ENCODE measurements at places on chromosomes 2 and 18.

- no peak for DNase-seq
These were observed 178.0 kb downstream of the HDAC4 start for GRCh38 chr2:239222706-239223309.

DNA sequence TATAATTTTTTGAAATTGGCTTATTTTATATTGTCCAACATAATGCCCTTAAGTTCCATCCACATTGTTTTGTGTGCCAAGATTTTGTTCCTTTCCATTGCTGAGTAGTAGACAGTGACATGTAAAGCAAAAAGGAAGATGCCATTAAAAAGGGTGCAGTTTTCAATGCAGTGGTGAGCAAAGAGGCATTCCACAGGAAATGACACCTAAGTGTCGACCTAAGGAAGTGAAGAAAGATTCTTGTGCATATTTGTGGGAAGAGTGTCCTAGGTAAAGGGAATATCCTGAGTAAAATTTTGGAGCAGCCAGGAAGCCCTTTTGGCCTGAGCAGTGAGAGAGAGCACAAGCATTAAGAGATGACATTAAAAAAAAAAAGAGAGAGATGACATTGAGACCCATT lies 1099.9 kb downstream of the DPP10 start:
- DNase-seq, result no peak

DNA sequence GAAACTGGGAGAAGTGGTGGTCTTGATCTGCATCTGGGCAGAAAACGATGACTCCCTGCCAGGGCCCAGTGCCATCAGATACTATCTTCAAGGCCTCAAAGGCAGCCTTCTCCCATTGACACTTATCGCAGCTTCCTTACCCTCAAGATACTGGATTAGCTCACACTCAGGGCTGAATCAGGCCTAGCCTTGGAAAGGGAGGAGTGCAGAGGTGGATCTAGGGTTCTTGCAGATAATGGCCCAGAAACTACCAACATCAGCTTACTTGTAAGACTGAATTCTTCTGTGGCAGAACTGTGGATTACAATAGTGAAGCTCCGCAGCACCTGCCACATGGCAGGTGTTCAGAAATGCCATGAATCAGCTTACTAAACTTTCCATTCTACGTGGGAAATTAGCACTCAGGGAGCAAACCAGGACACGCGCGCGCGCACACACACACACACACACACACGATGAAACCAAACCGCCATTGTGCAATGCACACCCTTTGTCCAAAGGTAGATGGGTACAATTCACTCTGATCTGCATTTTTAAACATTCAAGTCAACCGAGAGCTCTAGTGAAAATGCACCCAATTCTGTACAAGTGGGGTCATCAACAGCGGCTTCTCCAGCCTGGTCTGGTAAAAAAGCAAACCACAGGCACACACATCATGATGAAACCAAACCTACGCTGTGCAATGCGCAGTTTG lies 26.3 kb upstream of the TMEM182 start:
- no peak for DNase-seq

DNA sequence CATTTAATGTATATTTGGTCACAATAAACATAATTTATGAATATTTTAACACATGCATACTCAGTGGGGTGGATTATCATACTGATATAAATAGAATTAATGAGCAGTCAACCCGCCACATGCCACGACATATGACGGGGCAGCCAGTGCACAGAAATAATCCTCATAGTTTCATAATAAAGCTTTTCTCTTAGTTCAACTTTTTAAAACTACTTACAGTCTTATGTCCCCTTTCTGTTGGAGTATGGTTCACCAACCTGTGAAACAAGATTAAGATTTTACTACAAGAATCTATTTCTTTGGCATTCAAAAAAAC lies 75.6 kb upstream of the ETAA1 start:
- DNase-seq, result no peak

DNA sequence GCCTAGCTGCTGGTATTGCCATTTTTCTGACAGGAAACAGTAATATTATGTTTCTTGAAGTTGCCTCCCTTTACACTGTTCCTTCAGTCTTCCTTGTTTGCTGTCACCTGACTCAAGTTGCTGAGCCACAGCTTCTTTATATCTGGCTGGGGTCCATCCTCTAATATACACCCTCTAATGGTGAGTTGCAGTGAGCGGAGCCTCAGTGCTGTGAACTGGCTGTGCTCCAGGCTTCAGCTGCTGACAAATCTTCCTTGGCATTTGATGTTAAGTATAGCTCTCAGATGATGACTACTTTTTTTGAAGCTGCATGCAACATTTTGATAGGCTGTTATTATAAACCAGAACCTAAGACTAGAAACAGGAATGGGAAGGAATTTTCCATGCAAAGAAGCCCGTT lies 366.7 kb downstream of the NUP35 start:
- no peak for DNase-seq

DNA sequence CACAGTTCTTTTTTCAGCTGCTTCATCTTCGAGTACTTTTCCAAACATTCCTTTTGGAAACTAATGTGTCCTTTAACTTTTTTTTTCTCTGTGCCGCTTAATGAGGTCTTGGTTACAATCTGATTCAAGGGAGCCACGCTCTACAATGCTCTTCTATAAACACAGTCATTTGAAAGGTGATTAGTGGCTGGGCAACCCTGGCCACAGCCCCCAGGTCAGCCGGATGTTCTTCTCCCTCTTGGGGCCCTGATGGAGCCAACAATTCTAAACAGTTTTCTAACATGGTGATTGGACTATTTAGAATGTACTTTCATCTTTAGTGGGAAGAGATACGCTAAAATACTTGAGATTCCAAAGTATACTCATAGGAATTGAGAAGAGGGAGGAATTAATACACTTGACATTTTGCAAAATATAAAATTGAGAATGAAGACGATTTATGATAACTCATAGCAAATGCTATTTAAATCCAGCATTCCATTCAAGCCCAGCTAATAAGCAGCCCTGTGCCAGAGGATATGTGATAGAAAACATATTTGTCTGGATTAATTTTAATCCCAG lies 83.7 kb upstream of the MBOAT2 start:
- DNase-seq, result no peak

DNA sequence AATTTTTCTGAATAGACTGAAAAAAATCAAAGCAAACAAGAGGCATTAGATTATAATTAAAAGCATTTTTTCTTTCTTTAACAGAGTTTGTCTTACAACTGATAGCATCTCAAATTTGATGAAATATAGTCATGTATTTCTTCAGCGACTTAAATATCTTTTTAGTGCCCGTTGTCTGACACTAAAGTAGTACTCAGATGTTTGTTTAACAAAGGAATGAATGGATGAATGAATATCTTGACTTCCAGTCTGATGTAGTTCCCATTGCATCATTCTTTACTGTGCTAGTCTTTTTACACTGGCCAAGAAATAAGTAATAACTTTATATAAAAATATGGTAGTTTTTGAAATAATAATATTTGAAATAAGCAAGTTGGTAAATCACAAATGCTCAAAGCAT lies 111.1 kb downstream of the TTC27 start:
- DNase-seq, result no peak

- no peak for DNase-seq
These were observed 18.4 kb upstream of the ITM2C start for GRCh38 chr2:230846360-230846759.

DNA sequence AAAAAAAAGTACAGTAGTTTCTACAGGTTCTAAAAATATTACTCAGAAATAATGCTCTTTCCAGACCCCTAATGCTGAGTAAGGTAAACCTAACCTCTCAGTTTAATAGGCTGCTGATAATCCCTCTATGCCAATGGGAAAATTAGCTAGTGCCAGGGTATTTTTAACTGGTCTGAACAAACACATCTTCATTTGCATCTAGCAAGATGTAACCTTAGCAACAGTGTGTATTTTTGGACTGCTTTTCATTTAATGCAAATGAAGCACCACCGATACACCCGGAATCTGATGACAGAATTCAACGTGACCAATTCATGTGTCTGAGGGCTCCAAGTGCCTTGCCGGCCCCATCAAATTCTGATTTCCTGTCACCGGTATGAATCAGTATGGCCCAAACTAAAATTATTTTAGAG lies 47.4 kb upstream of the CYRIA start:
- no peak for DNase-seq

DNA sequence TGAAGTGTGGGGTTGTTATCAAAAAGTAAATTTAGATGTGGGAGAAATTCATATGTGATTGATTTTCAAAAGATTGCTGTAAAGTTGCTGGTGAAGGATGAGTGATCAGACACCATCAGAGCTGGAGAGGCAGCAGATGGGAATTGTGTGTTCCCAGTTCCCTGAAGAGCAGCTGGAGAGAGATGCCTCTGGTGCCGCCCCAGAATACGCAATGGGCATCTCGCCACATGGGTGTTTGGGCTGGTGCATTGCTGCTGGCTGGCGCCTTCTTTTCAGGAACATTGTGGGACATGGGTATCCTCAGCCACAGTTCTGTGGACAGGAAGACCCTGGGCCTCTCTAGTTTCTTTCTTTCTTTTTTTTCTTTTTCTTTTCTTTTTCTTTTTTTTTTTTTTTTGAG lies 11.9 kb downstream of the ATG4B start:
- no peak for DNase-seq

GRCh38 chr2:64769392-64770044 lies 115.8 kb upstream of the SERTAD2 start:
- DNase-seq, result no peak

DNA sequence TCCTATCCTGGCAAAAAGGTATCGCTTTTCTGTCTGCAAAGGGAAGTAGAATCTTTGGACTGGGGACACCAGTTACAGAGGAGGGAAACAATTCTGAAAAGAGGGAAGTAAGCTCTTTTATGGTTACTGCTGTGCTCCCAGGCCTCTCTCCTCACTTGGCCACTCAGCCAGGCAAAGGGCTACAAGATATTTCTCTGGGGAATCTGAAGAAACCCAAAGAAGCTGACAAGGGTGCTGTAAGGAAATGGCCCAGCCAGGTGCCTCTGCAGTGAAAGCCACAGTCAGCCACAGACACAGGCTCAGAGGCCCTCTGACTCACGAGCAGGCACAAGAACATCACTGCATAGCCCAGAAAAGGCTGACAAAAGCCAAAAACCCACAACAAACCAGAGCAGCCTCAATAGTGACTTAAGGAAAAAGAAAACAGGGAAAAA lies 5.8 kb downstream of the HDLBP start:
- peak; percentile 21 for DNase-seq

GRCh38 chr18:79613186-79613931 lies 66.2 kb upstream of the CTDP1 start:
- no peak for DNase-seq

- DNase-seq, result no peak
These were observed 377.8 kb downstream of the LRATD1 start for GRCh38 chr2:15010346-15010745.

- no peak for DNase-seq
These were observed 63.1 kb downstream of the FAM171B start for GRCh38 chr2:186757009-186757408.

DNA sequence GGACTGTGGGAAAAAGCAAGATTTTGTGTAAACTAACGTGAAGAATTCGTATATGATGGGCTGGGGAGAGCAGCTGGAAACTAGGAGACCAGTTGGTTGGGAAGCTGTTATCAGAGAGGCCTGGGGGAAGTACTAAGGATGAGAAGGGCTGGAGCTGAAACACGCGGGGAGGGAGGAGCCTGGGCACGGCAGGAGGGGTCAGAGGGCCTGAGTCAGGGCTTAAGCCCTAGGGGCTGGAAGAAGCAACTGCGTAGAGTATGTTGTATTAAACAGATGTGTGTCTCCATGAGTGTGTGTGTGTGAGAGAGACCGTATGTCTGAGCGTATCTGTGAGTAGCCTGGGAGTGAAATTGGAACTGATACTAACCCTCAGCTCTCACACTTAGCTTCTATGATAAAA lies 8.4 kb downstream of the POMC start:
- DNase-seq, result no peak

GRCh38 chr18:45628979-45629958 lies 14.0 kb downstream of the SLC14A2 start:
- no peak for DNase-seq

- no peak for DNase-seq
These were observed 8.1 kb downstream of the SUPT7L start for GRCh38 chr2:27655155-27655951.

- no peak for DNase-seq
These were observed 65.4 kb downstream of the MARCHF4 start for GRCh38 chr2:216306868-216307267.

GRCh38 chr2:25165992-25166875 lies 2.1 kb downstream of the POMC start:
- DNase-seq, result no peak

DNA sequence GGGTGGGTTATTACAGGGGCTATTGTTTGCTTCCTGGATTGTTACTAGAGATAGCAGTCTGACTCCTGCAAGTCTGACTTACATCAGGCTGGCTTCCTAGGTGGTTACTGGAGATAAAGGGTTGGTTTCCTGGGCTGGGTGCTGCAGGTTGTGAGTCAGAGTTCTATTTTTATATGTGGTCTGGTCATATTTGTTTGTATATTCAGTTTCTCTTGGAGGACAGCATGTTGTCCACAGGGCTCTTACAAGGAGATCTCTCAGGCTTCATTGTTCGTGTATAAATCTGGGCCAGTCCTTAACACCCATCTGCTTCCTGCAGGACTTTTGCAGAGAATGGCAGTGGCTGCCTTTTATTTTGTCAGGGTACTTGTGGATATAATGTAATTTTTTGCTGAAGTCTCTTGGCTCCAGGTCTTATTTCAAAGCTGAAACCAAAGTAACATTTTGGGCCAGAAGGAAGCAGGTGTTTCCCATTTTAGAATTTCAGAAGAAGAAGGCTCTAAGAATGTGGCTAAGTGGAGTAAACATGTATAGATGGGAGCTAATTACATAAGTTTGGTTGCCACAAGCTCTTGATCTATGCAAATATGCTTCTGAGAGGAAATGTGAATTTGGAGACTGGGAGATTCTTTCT lies 65.9 kb upstream of the SLC16A14 start:
- DNase-seq, result no peak

GRCh38 chr2:648476-649424 lies 28.5 kb downstream of the TMEM18 start:
- DNase-seq, result no peak

GRCh38 chr2:33058716-33059470 lies 112.1 kb downstream of the LTBP1 start:
- no peak for DNase-seq

GRCh38 chr2:64120008-64120407 lies 24.2 kb downstream of the PELI1 start:
- DNase-seq, result no peak

- DNase-seq, result no peak
These were observed 108.3 kb downstream of the HDAC4 start for GRCh38 chr2:239292531-239292930.

DNA sequence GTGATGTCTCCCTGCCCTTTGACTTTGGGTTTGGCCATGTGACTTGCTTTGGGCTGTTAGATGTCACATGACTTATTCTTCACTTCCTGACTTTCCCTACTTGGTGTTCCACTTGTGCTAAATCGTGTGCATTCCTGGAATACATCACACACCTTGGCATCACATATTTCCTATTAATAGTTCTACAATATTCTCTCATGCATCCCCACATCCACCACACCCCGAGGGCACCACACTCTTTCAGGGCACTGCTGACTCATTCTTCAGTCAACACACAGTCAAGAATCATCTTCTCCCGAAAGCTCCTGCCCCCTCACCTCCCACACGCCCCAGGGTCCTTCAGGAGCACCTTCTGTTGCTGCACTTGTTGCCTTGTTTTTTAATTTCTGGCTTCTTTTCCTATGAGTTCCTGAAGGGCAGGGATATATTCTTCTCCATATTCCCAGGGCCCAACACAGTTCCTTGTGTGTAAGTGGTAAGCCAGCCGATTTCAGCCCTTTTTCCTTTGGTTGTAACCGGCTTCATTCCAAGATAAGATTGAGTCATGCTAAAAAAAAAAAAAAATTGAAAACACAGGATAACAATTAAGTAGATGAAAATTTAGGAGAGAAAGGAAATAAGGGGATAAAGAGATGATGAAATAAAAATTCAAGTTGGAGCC lies 341.4 kb downstream of the SLC4A3 start:
- DNase-seq, result no peak

GRCh38 chr2:211875488-211875887 lies 663.1 kb downstream of the ERBB4 start:
- DNase-seq, result no peak
